Regular cardiac myocyte (primary cell): ENCODE measurements at places on chromosomes 5 and 9. TPM values are rescaled to one million over a fixed set of nuclear protein-coding genes. Genes with fewer than 3 reads are reported as not detected.

The PRLR gene
- total RNA-seq = under 0.01 TPM in 1 of 2 replicates, not detected in the other

The TMEM215 gene
- total RNA-seq = not detected in 2 replicates

The MSX2 gene
- total RNA-seq = 0.38 and 1.1 TPM in 2 replicates

The UBE2QL1 gene
- under 0.01 TPM in 1 of 2 replicates, not detected in the other for total RNA-seq

The SURF1 gene
- 35.5 and 40.3 TPM in 2 replicates for total RNA-seq

The CLPTM1L gene
- total RNA-seq = 300 and 367 TPM in 2 replicates

The FGD3 gene
- total RNA-seq = not detected in 2 replicates

The GABRB2 gene
- under 0.01 TPM in 2 replicates for total RNA-seq

The IFNB1 gene
- not detected in 2 replicates for total RNA-seq

The PCDHA11 gene
- under 0.01 and 0.28 TPM in 2 replicates for total RNA-seq

The BTNL3 gene
- not detected in 2 replicates for total RNA-seq

The FBP2 gene
- total RNA-seq = not detected in 2 replicates

The OLFM1 gene
- 1.2 and 5.1 TPM in 2 replicates for total RNA-seq

The PCDHGB4 gene
- total RNA-seq = 9.6 and 22.0 TPM in 2 replicates

The ZFP37 gene
- total RNA-seq = 1.7 and 2.3 TPM in 2 replicates

The PCDHGB5 gene
- total RNA-seq = 17.8 and 21.4 TPM in 2 replicates
